ENCODE measurements at places on chromosomes 13 and 19.

- no peak for DNase-seq
Observed at GRCh38 chr13:40164133-40164532, 502.3 kb downstream of the FOXO1 start.

- no peak for DNase-seq
Observed at GRCh38 chr13:109655611-109656010, 130.8 kb downstream of the IRS2 start.

GRCh38 chr19:18496167-18496979 lies 25.5 kb downstream of the ELL start:
- DNase-seq, result no peak

- DNase-seq, result no peak
Observed at GRCh38 chr13:68588623-68589022, 1358.5 kb upstream of the PCDH9 start.

- DNase-seq, result no peak
Observed at GRCh38 chr19:4016486-4016885, 8.9 kb downstream of the PIAS4 start.

GRCh38 chr13:43428545-43429296 lies 358.1 kb downstream of the ENOX1 start:
- no peak for DNase-seq

DNA sequence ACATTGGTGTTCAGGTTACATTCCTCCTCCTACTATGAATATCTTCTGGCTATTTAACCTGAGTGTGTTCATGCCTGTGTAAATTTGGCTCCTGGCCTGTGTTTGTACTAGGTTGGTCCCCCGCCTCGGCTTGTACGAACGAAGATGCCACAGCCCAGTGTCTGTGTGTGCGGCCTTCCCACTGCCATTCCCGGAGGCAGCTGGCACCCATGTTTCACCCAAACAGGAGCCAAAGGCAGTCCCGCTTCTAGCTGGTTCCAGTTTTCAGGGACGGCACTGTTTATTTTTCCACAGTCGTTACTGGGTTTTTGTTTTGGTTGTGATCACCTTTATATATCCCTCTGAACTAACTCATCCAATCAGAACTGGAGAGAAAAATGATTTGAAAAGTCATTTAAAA lies 102.5 kb upstream of the ZNF536 start:
- no peak for DNase-seq

DNA sequence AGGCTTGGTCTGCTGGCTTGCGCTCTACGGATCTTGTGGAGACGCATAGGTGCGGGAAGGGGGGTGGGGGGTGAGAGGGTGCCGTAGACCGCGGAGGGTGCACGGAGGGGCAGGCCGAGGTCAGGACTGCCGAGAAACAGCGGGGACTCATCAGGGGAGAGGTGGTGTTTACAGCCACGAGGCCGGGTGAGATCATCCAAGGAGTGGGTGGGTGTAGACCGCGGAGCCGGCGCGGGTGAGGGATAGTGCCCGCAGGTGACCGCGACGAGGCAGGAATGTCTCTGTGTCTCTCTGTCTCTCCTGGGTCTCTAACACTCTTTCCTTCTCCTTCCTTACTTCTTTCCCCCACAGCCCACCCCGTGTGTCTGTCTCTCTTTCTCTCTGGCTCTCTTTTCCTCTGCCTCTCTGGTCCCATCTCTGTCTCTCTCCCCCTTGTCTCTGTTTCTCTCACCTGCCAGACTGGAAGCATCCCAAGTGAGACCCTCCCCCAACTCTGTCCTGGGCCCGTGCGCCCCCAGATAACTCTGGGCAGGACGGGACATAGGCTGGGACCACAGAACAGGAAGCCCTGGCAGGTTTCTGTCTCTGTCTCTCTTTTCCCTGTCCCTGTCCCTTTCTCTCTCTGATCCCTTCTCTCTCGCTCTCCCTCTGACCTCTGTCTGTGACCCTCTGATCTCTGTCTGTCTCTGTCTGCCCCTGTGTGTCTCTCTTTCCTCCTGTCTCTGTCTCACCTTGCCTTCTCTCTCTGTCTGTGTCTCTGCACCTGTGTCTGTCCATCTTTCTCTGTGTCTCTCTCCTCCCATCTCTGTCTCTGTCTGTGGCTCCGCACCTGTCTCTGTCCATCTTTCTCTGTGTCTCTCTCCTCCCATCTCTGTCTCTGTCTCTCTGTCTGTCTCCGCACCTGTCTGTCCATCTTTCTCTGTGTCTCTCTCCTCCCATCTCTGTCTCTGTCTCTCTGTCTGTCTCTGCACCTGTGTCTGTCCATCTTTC lies 1.8 kb upstream of the KLK4 start:
- DNase-seq, result no peak

DNA sequence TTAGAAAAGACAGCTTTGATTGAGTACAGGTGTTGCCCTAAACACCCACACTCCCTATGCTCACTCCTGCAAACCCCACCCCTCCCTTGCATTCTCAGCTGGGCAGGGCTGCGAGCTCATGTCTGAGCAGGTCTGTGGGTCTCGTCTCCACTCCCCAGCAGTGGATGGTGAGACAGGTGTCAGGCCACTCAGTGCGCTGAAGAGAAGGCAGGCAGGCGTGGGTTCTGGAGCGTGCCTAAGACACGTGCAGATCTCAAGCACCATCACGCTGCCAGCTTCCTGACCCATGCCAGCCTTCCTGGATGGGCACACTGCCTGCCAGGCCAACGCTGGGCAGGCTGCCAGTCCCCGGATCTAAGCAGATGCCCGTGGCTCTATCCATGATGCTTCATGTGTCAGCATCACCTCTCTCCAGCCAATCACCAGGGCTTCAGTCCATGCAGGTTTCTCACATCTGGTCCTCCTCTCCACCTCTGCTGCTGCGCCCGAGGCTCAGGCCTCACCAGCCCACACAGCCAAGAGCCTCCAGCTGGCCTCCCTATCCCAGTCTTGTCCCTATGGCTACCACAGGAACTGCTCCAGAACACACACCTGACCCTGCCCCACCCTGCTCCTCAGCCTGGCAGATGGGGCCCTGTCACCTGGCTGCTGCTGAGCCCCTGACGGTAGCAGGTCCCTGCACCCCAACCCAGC lies 42.6 kb downstream of the EPS15L1 start:
- DNase-seq, result no peak

GRCh38 chr19:30338878-30339623 lies 33.1 kb upstream of the ZNF536 start:
- no peak for DNase-seq

- DNase-seq, result no peak
Observed at GRCh38 chr13:64510747-64511146, 2719.4 kb downstream of the PCDH9 start.

GRCh38 chr13:43908156-43909126 lies 28.7 kb downstream of the LACC1 start:
- no peak for DNase-seq

GRCh38 chr19:35845215-35846037 lies 6.9 kb downstream of the NPHS1 start:
- DNase-seq, result no peak

DNA sequence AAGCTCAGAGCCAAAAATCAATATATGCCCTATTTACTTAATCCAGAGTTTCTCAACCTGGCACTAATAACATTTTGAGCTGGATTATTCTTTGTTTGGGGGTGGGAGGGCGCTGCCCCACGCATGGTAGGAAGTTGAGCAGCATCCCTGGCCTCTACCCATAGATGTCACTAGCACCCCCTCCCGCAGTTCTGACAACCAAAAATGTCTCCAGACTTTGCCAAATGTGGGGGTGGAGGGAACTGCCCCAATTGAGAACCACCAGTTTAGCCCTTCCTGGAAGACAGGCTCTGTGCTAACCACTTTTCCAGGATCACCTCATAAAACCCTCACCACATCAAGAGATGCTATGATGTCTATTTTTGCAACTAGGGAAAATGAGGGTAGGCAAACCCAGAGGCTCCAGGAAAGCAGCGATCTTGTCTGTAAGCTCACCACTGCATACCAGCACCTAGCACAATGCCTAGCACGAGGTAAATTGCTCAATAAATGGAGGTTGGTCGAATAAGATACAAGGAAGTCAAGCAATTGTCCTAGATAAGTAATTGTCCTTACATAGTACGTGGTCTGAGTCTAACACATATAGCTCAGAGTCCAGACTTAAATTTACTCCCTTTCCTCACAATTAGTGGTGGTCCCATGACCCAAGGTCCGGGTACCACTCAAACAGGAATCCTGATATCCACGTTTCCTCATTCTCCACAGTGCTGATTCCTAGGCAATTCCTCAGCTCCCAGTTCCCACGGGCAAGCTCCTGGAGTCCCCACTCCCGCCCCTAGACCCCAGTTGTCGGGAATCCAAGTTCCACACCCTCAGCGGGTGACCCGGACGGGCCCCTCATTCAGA lies 892 bp downstream of the TRIR start:
- no peak for DNase-seq

- no peak for DNase-seq
Observed at GRCh38 chr19:47615230-47615629, 6.3 kb downstream of the BICRA start.

GRCh38 chr13:33307843-33308242 lies 22.3 kb upstream of the STARD13 start:
- no peak for DNase-seq

DNA sequence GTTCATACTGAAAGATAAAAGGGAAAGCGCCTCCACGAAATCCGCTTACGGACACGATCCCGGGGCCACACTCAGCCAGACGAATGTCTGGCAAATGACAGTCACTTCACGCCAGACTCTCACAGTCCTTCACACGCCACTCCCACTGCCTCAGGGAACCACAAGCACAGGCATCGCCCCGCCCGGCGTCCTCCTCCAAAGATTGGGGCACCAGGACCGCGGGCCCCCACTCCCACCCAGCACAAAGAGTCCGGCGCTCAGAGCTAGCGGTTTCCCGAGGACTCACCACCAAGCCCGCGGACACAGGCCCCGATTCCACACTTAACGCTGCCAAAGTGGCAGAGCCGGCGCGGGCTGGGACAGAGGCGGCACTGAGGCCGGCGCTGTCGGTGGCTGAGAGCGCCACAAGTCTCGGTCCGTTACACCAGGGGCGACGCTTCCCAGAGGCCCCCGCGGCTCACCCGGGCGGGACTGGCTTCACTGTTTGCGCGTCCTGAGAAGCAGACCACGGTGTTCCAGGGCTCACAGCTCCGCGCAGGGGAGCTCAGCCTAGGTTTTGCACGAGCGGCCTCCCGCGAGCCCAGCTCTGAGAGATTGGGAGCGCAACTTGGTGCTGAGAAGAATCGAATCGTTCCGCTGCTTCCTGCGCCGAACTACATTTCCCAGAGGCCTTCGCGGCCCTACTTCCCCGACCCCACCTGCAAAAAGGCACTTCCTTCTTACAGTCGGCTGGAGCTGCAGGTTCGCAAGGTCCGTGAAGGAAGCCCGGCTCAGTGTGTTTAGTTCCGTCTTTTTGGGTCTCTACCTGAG lies at the start of gene ZNF569:
Gene ZNF569, minus strand, starts transcription at position 647 of the 810 bp plus-strand sequence. CDS start 22,523 bp downstream, outside the sequence.
- peak; percentile 62 for DNase-seq

DNA sequence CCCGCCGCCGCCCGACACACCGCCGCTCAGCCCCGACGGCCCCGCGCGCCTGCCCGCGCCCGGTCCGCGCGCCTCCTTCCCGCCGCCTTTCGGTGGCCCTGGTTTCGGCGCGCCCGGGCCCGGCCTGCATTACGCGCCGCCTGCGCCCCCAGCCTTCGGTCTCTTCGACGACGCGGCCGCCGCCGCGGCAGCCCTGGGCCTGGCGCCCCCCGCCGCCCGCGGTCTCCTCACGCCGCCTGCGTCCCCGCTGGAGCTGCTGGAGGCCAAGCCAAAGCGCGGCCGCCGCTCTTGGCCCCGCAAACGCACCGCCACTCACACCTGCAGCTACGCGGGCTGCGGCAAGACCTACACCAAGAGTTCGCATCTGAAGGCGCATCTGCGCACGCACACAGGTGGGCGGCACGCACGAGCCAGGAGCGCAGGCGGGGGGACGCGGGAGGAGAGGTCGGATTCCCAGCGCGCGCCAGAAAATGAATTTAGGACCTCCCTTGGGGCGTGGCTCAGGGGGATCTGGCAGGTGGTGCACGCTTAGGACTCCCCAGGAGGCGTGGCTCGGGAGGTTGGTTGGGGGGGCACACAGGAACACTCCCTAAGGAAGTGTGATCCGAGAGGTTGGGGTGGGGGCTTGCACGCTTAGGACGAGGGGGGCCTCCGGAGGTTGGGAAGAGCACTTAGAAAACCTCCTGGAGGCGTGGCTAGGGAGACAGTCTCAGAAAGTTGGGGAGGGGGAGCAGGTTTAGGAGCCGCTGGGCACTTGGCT lies 1.2 kb downstream of the KLF2 start:
- no peak for DNase-seq

DNA sequence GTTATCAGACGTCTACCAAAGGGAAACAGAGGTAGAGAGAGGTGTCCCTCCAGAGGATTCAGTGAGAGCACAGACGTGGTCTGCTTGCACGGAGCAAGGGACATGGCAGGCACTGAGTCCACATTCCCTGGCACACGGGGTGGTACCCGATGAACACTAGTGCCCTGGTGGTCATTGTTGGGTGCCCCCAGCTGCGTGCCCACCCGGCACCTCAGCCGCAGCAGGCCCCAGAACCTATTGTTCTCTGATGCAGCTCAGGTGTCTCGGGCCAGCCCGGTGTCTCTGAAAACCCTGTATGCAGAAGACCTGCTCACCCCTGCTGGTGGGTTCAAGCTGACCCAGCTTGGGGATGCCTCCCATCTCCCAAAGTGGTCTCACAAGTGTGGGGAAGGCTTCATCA lies 11.9 kb downstream of the SUGP1 start:
- DNase-seq, result no peak

- DNase-seq, result no peak
Observed at GRCh38 chr13:102718746-102719145, 23.9 kb upstream of the METTL21C start.

GRCh38 chr13:43494206-43494605 lies 292.6 kb downstream of the ENOX1 start:
- no peak for DNase-seq

DNA sequence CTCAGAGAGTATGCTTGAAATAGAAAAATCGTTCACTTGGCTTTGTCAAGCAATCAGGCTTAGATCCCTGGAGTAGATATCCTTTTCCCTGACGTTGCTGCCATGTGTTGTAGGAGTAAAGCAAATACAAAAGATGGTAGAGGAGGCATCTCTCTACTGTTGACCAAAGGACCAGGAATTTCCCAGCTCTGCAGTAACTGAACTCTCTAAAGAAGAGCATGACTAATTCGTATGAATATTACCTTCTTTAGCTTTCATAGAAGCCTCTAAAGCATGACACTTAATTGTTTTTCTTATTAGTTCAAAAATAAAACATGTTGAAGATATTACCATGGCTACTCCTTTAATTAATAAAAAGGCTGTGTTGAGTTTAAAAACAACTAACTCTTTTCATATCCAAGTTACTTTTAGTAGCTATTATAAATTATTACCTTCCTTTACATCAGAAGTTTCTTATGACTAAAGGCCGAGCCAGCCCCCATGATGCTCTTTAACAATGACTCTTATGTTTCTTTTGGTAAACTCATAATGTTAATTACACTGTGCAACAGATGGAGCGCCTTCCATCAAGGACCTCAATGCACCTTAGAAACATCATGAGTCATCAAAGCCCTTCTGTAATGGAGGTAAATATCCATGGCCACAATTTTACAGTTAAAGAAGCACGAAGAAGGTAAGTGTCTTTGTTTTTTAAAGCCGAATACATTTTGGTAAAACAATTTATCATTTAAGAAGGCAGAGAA lies 352.4 kb downstream of the KLF5 start:
- DNase-seq, result no peak

DNA sequence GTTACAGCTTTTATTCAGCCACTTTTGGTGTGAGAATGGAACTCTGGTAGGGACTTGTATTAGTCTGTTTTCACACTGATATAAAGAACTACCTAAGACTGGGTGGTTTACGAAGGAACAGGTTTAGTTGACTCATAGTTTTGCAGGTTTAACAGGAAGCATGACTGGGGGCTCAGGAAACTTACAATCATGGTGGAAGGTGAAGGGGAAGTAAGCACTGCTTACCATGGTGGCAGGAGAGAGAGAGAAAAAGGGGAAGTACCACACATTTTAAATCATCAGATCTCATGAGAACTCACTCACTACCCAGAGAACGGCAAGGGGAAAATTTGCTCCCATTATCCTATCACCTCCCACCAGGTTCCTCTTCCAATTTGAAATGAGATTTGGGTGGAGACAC lies 942.2 kb downstream of the PCDH17 start:
- DNase-seq, result no peak
